Stimulated activated CD4-positive, alpha-beta T cell treated with anti-CD3 and anti-CD28 coated beads, Interleukin-1b, Interleukin-23, amount 100 ng/mL, for 1 hour (primary cell): ENCODE measurements at places on chromosomes 16 and 17.

GRCh38 chr17:29621751-29622194 lies 939 bp downstream of the CORO6 start:
- no peak for DNase-seq

DNA sequence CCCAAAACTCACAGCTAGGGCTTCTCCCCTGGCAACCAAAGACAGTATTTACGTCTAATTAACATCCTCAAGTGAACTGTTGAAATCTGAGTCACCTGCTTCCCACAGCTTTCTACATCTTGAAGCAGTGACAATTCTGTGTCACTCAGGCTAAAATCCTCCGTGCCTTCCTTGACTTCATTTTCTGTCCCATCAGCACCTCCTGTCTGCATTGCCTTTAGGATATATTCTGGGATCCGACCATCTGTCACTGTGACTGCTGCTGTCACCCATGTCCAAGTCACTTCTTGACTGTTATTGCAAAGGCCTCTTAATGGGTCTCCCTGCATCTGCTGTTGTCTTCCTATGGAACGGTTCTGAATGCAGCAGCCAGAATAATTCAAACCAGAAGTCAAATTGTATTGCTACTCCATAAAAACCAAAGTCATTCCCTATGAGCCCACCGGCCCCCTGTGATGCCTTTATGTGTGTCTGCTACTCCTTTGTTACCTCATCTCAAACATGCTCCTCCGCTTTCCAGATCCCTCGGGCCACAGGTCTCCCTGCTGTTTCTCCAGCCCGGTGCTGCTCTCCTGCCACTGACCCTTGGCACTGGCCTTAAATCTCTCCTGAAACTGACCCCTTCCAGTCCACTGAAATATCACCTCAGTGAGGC lies 56.9 kb downstream of the WWP2 start:
- no peak for DNase-seq

GRCh38 chr16:85017151-85017550 lies 5.8 kb upstream of the ZDHHC7 start:
- no peak for DNase-seq

GRCh38 chr16:3740186-3740585 lies 22.9 kb upstream of the TRAP1 start:
- DNase-seq, result no peak

- DNase-seq, result no peak
Observed at GRCh38 chr16:88716201-88716600, 9.9 kb downstream of the CTU2 start.

GRCh38 chr16:28200661-28201060 lies 11.1 kb downstream of the XPO6 start:
- no peak for DNase-seq

DNA sequence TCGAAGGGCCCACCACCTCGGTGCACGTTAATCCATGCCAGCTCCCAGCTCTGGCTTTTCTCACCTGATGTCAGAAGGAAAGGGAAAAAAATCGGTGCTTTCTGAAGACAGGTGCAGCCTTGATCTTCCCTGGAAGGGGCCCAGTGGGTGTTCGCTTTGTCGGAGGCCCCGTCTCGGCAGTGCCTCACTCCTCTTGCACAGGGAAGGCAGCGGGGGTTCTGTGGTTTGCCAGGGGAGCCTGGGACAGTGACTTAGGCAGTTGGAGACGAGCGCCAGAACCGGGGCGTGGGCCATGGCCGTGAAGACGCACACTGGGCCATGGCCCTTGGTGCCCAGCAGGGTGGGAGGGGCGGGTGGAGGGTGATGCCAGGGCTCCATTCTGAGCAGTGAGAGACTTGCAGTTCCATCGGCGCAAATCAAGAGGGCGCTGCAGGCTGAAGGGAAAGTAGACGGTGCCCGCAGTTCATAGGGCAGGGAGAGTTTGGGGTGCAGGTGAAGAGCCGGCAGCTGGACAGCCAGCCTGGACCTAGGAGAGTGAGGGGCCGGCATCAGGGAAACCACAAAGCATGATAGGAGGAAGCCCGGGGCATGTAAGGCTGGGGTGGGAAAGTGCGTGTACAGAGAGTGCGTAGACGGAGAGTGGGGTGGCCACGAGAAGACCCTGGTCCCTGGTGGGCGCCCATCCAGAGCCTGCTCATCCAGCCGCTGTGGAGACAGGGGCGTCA lies 101.3 kb upstream of the CHMP6 start:
- no peak for DNase-seq
